ENCODE measurements at places on chromosomes 5 and 9.
A peak's percentile ranks its signal among the peaks of the same experiment; 100 is the strongest.

GRCh38 chr5:95799191-95799835, 23.2 kb downstream of the GLRX start:
- DNase-seq, result no peak

DNA sequence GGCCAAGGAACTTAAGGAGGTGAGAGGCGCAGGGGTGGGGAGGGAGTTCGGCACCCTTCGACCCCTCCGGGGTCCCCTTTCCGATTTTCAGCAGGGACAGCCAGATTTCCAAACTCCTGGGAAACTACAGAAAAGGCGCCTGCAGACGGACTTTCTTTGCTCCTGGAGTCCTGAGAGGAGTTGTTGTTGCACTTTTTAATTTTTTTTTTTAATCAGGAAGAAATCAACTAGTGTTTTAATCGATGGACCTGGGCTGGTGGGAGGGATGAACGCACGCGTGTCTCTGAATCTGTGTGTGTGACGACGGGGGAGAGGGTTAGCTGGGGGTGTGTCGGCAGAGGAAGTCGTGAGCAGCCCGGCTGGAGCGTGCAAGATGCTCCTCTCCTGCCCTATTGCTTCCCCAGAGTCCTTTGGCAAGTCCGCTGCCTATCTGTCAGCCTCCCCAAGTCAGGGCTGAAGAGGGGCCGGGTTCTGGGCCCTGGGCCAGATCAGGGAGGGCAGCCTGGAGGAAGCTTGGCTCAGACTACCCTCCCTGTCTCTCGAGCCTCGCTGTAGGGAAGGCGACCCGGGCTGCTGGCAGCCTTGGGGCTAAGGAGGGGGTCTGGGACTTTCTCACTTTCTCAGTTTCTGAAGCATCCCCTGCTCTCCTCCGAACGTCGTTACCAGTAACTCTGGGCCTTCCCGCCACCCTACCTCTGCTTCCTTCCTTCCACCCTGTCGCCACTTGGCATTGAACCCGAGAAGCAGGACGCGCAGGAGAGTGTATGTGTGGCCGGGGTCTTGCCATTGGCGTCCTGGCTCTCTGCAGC, 731 bp downstream of the PRR16 start:
- DNase-seq, result peak; percentile 37

DNA sequence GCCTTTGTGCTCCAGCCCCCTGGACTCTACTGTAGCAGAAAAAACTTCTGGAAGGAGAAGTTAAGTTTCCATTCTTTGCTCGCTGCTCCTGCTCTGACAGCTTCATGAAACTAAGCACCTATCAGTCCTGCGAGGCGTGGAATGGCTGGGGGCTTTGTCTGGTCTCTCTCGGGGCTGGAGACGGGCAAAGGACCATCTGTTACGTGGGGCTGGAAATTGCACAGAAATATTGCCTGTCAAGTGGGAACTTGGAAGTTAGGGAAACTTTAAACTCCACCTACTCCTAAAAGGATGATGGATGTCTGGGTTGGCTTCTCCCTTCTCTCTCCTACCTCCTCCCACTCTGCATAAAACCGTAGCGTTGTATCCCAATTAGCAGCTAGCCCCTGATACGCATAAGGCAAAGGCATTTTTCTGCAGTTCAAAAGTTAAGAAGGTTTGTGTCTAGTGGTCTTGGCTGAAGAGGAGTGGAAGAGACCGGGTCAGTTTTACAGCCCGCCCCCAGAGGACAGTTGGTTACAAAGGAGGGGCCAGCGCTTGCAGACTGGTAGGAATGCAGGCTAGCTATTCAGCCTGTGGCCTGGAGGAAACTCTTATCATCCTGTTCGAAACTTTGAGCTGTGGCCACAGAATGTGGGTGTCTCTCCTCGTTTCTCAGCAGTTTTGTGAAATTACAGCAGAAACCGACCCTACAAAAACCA, 1.3 kb downstream of the FBXL7 start:
- DNase-seq, result peak; percentile 79

- DNase-seq, result no peak
Measured at GRCh38 chr5:69148981-69149675, 17.8 kb upstream of the CCNB1 start.

DNA sequence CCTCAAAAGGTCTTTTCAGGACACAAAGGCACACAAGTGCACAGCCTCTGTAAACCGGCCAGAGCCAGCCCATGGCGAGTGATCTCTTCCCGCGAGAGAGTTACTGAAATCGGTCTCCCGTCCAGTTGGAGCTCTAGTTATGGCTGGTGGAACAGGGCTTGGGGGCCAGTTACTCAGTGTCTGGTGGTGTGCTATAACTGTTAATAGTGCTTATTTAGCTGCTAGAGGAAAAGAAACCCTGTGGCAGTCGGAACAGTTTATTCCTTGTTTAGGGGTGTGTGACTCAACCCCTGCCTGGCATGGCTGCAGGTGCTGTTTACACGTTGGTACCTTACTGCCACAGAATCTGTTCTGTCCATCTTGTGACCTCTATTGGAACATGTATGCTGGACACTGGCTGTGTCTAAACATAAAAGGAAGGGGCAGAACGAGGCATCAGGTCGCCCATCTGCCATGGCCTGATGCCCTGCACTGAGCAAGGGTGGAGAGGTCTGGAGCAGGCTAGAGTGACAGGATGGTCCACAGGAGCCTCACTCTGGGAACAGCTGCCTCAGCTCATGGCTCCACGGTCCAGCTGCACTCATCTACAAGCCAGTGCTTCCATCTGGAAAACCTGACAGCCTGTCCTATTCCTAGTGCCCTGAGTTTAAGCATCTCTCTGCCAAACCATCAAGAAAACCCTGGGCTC, 49.6 kb upstream of the SIMC1 start:
- DNase-seq, result no peak

- DNase-seq, result no peak
Measured at GRCh38 chr5:171813270-171813669, 27.7 kb downstream of the SMIM23 start.

- DNase-seq, result no peak
Measured at GRCh38 chr9:27688954-27689353, 115.7 kb upstream of the C9orf72 start.

GRCh38 chr5:900781-901180, 8.1 kb downstream of the TRIP13 start:
- DNase-seq, result no peak
